ENCODE measurements at places on chromosomes 1 and 21.

DNA sequence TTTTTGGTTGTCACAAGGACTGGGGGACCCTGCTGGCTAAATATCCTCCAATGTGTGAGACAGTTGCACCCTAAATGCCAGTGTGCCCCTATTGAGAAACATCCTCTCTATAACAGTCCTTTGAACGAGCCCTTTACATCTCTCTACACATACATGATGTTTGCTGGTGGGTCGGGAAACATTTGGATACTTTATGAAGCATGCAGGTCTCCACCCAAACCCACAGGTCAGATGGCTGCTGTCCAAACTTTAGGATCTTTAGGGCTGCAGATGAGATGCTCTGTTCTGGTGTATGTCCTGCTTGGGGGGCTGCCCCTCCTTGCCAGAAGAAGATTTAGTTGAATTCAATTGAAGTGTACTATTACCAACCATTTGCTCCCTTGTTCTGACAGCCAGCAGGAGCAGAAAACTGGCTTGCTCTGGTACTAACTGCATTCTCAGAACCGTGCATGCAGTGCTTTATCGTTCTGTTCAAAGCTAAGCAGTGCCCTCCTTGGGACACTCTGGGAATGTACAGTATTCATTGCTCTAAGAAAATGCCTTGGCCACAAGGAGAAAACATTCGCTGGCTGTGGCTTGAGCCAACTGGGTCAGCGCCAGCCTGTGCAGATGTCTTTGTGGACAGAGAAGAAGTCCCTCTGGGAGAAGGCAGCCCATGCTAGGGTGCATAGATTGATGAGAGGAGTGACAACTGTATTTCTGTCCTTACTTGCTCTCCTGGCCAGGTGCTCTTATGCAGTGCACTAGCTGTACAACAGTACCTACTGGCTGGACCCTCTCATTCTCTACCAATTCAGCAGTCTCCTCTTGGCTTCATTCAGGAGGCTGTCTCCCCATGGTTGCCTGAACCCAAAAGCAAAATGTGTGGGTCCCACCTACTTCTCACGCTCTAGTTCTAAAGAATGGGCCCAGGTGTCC, 61.4 kb upstream of the DIRAS3 start:
- DNase-seq: peak; percentile 55

DNA sequence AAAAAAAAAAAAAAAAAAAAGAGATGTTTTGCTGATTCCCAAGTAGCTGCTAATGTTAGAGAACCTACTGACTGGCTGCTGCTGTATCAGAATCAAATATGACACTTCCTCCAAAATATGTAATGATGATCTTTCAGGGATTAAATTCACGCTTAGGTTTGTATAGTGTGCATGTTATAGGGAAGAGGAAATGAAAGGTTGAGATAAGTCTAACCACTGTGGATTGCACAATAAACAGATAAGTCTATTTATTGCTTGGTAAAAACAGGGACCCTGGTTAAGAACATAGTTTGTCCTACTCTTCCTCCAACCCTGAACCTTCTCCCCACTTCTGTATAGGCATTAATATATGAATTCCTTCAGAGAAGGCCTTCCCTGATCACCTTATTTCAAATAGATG, 13.2 kb downstream of the RC3H1 start:
- DNase-seq: no peak

DNA sequence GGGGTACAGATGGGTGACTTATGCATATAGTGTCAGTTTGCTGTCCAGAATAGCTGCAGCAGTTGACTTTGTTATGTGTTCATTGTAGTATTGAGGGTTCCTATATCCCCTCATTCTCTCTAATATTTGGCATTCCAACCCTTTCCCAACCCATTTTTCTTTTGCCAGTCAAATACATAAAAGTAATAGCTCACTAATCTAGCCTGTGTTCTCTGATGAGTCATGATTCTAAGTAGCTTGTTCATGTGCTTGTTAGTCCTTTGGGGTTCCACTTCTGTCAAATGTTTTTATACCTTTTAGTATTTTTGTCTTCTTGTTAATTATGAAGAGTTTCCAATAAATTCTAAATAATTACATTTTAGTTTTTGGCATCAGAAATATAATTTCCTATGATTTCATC, 99.2 kb upstream of the MROH9 start:
- peak; percentile 30 for DNase-seq

DNA sequence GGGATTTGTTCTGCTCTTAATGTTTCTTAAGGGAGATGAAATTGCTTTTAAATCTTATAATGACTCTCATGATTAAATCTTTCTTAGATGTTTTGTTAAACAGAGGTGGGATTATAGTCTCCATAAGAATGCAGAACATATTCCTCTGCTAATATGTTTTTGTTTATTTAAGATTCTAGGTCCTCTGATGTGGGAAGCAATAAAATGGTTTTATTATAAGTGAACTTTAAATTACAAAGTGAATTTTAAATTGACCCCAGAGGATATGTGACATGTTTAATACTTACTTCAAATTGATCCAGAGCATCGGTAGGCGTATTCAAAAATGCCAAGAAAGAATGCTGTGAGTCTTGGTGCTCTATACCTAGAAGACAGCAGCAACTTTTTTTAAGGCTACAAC, 129.4 kb downstream of the COQ8A start:
- DNase-seq: no peak

DNA sequence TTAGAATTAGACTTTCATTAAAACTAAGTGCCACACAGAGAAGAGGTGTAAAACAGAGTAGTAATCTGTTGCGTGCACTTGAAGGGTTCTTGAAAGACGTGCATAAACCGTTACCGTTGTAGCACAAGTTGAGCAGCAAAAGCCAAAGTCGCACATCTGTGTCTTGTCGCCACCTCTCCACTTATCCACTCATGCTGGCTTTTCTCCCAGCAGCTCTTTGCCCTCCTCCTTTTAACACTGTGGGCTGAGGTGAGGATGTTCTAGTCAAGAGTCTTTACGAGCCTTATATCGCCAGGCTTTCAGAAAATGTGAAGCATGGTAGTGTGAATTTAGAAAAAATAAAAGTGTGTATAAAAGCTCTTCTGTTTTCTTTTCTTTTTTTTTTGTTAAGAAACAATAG, 48.0 kb downstream of the NR5A2 start:
- DNase-seq: no peak

GRCh38 chr1:100431954-100432353, 79.6 kb downstream of the CDC14A start:
- no peak for DNase-seq

DNA sequence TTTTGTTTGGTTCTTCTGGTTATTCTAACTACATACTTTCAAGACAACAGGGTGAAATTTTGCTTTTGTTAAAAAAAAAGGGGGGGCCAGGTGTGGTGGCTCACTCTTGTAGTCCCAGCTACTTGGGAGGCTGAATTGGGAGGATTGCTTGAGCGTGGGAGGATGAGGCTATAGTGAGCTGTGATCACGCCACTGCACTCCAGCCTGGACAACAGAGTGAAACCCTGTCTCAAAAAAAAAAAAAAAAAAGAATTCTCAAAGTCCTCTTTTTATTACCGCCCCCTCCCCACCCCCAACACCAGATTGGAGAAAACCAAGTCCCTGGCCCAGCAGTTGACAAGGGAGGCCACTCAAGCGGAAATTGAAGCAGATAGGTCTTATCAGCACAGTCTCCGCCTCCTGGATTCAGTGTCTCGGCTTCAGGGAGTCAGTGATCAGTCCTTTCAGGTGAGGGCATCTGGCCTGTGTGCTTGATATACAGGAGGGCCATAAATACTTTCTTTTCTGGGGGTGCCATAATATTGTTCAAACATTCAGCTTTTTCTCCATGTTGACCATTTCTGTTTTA, 50.2 kb downstream of the LAMC2 start:
- DNase-seq: no peak

DNA sequence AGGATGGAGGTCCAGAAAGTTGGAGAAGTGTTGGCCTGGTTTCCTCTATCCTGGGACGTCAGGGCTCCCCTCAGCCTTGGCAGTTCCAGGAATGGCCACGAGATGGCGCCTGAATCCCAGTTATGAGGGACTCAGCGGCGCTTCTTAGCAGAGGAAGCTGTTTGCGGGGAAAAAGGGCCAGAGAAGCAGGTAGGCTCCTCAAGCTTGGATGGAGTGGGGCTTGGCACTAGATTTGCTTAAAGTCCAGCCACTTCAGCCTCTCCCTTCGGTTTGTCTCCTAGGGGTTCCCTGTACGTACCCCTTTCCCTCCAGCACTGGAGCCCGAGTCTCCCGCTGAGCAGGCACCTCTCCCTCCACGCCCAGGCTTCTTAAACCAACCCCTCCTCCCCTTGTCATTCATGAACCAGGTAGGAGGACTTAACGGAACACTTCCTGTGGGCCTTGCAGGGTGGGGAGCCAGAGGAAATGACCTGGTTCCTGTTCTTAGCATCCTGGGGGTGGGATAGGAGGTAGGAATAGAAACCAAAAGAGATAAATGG, 32.0 kb upstream of the TENT5B start:
- DNase-seq: peak; percentile 57

DNA sequence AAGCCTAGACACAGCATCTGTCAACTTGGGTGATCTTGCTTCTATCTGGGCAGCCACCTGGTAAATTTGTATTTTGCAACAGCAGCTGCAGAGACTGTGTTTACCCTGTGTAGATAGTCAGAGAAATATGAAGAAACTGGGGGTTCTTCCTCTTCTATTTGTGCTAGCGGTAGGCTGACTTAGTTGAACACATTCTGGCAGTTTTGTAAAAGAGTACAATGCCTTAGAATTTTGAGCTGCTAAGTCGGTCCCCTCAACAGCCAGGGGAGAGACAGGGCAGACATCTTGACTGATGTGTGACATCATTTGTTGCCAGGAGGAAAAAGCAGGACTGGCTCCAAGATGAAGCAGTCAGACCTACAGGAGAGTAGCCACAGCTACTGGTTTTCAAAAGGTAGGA, 53.7 kb downstream of the KCNJ6 start:
- peak; percentile 43 for DNase-seq

DNA sequence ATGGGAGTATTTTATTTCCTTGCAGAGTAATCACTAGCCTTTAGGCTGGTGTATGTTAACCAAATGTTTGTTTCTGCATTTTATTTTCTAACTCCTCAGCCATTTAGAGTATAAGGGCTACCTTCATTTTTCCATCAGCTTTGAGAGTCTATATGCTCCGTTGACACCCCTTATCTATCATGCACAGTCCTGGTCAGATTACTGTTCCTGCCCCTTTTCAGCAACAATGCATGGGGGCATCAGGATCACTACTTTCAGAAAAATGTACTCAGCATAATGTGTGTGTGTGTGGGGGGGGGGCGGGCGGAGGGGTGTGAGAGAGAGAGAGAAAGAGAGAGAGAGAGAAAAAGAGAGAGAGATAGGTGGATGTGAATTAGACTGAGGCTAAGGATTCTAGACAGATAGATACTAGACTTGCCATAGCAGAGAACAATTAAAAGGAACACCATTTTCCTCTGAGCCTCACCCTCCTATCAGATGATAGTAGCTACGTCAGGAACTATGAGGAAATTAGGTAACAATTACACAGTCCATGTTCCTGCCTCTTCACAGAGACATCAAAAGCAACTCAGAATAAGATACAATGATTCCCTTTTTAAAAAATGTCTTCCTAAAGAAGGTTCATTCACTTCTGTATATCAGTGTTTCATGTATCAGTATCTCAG, 40.8 kb downstream of the FCER1A start:
- no peak for DNase-seq

GRCh38 chr1:224533517-224533916, 82.6 kb upstream of the CNIH3 start:
- no peak for DNase-seq
